Posterior cingulate gyrus (tissue), 11 donors: ENCODE measurements at places on chromosomes 16 and 17.

DNA sequence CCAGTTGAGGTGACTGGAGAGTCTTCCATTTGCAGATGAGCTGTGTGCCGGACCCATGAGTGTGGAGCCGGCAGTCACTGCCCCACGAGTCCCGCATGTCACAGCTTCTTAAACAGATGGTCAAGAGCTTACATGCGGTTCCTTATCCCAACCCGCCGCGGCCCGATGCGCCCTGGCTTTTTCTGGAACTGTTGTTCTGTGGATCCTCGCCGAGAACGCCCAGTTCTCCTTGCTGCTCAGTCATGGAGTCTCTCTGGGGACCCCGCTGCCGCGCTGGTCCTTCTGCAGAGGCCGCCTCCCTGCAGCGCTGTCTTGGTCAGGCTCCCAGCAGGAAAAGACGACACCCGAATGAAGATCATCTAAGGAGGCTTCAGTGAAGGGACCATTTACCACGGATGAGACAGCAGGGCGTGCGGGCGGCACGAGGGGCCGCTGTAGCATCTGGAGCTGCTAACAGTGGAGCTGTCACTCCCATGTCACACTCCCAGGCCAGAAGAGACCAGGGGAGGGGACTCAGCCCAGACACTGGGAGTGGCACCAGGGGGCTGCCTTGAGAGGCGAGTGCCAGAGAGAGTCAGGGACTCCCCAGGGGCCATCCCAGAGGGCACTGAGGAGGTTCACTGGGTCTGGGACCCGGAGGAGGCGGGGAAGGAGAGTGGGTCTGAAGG lies 10.8 kb upstream of the LGALS3BP start:
- no peak for DNase-seq

DNA sequence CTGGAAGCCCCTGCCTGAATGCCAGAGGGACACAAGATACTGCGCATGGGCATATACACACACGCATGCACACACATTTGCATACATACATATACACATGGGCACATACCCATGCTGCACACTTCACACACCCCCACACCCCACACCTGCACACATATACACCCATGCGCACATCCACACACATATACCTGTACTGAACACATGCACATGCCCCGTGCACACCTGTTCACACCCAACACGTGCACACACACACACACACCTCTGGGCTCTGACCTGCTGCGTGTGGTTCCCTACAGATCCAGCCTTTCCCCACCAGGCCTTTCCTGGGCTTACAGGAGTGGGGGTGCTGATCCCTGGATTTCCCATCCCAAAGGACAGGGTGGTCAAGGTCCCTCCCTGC lies 6.3 kb downstream of the SPPL2C start:
- DNase-seq = no peak

DNA sequence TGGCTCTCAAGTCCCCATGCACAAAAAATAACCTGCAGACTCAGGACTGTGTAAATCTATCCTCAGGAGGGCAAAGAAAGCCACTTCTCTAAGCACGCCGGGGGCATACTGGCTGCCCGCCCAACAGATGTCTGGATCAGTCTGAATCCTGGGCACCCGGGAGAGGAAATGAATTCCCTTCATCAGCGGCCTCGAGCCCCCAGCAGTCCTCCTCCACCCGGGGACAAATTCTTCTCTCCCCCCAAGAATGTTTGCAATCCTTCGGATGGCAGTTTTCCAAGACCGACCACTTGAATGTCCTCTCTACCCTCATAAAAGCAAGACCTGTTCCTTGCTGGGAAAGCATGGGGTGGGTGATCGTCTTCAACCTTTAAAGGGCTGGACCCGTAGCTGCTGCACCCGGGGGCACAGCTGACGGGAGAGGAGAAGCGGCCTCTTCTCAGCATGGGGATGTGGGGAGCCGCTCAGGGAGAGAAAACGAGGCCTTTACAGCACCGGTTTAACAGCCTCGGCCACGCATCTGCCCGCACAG lies 9.4 kb upstream of the MAP2K3 start:
- DNase-seq = no peak

DNA sequence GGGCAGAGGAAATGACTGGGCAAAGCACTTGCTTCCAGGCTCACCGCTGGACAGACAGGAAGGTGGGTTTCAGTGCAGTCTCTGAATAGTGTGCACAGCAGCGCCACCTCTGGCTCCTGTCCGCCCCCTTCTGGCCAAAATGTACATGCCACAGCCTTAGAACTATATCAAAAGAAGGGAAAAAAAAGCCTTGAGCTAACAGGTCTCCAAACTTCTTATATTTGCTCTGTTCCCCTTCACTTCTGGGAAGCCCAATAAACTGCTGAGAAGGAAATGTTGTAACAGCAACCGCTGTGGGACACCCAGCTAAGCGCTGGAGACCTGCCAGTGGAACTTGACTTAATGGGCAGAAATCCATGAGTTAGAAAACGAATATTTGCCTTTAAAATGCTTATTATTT lies 17.5 kb downstream of the COG7 start:
- DNase-seq = peak; percentile 44

GRCh38 chr16:35252356-35252936 lies 1793.0 kb downstream of the TP53TG3F start:
- DNase-seq = no peak

GRCh38 chr16:65572156-65572555 lies 450.3 kb upstream of the CDH11 start:
- DNase-seq = no peak

DNA sequence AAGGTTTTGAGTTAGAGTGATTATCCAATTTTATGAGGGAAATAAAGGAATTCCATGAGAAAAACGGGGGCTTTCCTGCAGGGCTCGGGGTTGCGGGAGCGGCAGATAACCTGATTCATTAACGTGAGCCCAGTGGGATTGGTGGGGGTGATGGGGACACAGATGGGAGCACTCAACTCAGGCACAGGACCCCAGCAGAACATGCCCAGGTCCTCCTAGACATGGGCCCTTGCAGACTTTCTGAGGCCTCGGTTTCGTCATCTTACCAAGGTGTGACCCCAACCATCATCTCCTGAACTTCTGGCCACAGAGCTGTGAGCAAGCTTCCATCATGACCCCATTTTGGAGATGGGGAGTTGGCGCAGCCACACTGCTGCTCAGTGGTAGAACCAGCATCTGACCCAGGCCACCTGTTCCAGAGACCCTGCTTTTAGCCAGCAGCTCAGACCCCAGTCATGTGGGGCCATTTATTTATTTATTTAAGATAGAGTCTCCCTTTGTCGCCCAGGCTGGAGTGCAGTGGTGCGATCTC lies 22.3 kb downstream of the CARHSP1 start:
- no peak for DNase-seq

- no peak for DNase-seq
These were observed 144.0 kb upstream of the IRX6 start for GRCh38 chr16:55179852-55180585.

GRCh38 chr16:80806927-80807340 lies 2.5 kb upstream of the CDYL2 start:
- no peak for DNase-seq

GRCh38 chr16:27772093-27772825 lies 222.3 kb downstream of the KATNIP start:
- peak; percentile 72 for DNase-seq
